ENCODE measurements at places on chromosomes 7 and 10.
A peak's percentile ranks its signal among the peaks of the same experiment; 100 is the strongest.

DNA sequence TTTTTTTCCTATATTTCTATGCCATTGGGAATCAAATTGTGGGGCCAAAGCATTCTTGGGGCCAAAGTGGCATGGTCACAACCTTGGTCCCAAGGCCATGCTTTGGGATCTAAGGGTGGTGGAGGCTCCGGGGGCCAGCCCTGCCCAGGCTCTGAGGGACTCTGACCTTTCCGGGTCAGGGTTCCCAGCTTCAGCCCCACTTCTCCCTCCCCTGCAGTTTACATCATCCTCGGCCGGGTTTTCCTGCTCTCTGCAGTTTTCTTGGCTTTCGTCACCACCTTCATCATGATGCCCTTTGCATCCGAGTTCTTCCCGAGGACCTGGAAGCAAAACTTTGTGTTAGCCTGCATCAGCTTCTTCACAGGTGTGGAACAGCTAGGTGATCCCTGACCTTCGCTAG is 8.5 kb downstream of the TMEM225B start:
- no peak for DNase-seq

- no peak for DNase-seq
Measured at GRCh38 chr7:138502023-138502767, 42.1 kb downstream of the TRIM24 start.

DNA sequence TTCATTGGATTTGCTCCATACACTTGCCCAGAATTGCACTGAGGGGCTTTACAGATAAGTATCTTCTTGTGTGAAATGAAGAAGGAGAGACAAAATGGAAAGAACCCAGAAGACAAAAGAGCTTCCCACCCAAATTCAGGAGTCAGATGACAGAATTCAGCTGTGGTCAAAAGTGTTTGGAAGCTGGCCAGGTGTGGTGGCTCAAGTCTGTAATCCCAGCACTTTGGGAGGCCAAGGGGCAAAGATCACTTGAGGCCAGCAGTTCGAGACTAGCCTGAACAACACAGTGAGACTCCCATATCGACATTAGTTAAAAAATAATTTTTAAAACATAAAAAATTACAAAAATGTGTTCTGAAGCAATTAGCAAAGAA is 27.1 kb downstream of the DUSP5 start:
- DNase-seq = no peak

- DNase-seq = peak; percentile 90
Measured at GRCh38 chr10:124319926-124320391, 98.8 kb downstream of the OAT start.

DNA sequence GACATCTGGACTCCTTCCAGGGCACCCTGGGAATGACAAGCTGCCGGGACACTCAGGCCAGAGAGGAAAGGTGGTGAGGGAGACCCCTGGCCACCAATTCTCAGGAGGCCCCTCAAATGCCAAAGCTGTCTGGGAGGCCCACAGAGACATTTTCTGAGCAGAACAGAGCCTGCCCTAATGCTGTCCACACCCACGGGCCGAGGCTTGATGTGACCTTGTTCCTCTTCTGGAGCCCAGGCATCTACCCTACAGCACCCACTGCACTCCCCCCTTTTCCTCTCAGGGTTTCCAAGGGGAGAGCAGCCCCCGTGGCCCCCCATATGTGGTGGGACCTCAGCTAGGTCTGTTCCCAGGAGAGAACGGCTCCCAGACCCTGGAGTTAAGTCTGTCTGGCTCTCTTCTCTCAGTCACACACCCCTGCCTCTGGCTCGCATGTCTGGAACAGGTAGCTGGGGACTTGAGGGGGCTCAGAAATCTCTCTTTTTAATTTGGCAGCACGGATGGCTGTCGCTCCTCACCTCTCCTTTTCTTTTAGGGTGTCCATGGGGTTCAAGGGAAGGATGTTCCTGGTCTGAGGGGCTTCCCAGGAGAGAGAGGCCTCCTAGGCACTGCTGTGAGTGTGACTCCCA is 16.8 kb upstream of the VOPP1 start:
- no peak for DNase-seq

- peak; percentile 29 for DNase-seq
Measured at GRCh38 chr7:73521636-73522104, 423 bp downstream of the BAZ1B start.

Data from AG10803 (cell line).